NT2/D1 (cell line): ENCODE measurements at places on chromosomes 6 and 20.

DNA sequence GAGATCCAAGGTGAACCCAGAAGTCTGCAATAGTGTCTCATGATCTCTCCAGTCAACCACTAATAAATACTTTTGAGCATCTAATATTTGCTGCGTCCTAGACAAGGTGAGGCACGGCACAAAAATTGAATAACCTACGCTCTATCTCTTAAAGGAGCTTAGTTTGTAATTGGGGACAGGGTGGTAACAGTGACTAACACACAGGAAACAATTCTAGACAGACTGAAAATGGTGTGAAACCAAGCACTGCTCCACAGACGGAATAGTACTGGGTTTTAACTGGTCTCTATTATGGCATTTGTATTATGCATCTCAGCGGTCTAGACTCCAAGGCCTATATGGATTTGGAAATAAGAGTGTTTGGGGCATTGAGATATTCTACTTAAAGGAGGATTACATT is 120.1 kb downstream of the CLIC5 start:
- DNase-seq = no peak

DNA sequence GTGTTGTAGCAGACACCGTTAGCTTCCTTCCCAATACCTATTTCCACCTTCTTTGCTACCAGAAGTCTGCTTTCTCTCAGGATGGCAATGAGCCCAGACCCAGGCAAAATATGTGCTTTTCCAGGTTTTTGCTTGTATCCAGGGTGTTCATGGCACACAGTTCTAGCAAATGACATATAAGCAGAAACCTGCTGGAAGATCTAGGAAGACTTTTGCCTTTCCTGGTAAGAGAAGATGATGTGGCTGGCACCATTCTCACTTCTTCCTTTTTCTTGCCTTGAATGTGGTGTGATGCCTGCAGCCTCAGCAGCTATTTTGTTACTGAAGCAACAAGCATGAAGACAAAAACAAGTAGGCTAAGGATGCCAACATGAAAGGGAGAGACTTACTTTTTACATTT is 19.2 kb upstream of the TBC1D22B start:
- no peak for DNase-seq

GRCh38 chr20:19960745-19961144 is 56.4 kb upstream of the NAA20 start:
- no peak for DNase-seq

DNA sequence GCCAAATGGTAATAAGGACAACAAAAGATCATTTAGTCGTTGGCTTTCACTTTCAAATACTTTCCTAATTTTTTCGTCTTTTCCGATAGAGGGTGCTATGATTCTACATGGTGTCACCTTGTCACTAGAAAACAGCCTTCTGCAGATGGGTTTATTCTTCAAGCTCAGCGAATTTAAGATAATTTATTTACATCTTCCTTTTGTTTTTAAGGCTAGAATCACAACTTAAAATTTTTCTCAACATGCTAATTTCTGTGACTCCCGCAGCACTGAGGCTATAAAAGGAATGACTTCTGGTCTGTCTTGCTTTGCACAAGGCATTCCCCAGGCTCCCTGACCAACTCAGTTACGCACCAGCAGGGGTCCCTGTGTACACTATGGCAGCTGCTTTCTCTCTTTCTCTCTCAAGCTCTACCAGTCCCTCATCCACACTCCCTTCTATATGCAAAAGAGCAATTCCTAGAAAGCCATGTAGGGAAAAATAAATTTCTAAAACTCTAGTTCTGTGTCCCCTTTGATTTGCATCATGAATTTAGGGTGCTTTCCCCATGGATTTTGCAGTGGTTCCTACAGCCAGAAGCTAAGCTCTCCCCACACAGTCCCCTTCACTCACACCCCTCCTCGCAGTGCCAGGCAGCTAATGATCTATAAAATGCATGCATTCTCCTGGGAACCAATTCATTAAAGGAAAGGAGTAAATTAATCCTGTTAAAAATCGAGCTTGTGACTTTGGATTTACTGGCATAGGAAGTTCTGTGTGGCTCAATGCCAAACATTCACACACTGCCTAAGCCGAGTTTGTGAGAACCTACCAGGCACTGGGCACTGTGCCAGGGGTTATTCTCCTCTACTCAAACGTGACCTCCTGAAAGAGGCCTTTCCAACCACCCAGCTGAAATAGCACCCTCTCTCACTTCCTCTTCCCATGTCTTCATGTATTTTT is 74.5 kb downstream of the DCDC2 start:
- peak; percentile 70 for DNase-seq

GRCh38 chr6:82894653-82895259 is 170.9 kb downstream of the UBE3D start:
- DNase-seq = no peak

DNA sequence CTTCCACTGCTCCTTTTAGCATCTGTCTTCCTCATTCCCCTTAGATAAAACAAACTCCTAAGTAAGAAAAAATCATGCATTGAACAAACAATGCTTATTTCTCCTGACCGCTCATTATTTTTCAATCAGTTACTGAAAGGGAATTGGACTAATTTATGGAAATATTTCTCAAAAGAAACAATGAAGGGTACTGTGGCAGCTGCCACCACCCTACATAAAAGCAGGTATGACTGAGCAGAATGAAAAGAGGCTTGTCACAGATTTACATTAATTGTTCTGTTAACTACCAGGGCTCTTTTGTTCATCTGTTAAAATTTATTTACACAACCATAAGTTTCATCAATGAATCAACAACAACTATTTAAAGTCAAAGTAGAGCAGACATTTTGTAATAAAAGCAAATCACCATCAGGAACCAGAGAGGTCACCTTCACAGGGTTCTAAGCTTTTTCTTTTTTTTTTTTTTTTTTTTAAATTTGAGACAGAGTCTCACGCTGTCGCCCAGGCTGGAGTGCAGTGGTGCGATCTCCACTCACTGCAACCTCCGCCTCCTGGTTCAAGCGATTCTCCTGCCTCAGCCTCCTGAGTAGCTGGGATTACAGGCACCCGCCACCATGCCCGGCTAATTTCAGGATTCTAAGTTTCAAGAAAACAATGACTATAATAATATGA is 204.0 kb downstream of the PTPRK start:
- no peak for DNase-seq

DNA sequence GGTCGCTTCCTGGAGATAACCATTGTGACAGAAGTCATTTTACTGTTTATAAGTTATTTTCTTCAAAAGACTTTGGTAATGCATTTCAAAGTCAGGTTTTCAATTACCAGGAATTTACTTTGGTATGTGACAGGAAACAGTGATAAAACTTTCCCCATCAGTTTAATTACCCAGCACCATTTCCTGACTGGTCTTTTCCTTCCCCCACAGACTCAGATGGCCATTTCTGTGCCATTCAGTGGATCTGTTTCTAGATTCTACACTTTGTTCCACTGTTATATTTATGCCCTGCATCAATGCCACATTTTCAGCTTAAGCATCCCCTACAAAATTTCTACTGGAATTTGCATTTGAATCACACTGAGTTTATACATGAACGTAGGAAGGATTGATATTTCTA is 16.3 kb downstream of the RRBP1 start:
- DNase-seq = no peak

DNA sequence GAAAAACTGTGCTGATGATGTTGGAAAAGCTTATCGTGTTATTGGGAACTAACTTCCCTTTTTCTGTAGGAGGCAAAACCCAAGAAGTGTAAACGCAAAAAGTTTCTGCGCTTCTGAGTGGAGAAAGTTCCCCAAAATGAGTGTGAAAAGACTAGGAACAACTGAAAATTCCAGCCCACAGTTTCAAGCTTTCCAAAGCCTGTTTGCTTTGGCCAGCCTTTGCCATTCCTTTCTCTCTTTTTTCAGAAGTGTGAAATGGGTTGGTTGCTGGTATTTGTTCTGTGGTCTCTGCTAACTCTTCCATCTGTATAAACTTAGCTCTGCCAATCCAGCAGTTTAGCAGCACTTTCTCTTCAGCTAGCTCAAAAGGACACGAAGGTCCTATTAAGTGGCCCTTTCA is 491.3 kb downstream of the MAFB start:
- DNase-seq = no peak

DNA sequence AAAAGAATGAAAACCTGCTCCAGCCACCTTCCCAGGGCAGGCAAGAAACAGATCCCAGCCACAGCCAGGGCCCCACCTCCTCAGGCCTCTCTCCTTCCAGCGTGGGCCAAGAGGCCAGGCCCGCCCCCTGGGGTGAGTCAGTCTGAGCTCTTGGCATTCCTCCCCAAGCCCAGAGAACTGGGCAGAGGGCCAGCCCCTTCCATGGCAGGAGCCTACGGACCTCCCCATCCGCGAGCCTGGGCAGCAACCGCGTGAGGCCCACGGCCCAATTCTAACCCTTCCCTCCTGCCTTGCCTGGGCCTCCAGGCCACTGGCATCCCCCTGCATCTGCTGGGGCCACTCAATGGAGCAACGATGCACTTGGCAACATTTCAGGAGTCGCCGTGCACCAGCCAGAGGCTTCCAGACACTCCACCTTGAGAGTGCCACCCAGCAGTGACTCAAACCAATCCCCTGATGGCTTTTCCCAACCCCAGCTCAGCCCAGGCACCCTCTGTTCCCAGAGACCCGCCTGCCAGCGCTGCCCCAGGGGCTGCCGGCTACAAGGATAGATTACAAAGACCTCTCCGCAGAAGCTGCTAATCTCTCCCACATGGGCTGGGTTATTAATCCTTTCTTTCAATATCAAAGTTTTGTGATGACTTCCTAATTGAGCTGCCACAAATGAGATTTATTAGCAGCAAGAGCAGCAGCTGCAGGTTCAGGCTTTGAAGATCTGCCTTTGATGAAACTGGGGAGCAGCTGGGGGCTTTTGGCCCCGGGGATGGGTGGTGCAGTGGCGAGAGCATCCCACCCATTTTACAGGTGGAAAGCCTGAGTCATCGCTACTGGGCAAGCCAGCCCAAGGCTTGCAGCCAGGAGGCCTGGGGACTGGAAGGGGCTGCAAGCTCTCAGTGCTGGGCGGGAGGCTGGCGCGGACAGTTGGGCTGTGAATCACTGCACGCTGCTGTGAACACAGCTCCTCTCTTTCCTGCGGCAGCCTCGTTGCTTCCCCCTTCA is 85.7 kb downstream of the NFATC2 start:
- peak; percentile 33 for DNase-seq
